OCI-LY7 (cell line): ENCODE measurements at places on chromosomes 7 and 10. TPM values are rescaled to one million over a fixed set of nuclear protein-coding genes. Genes with fewer than 3 reads are reported as not detected.

Gene PAX4
- not detected in 2 replicates for total RNA-seq

- DNase-seq, result no peak
These were observed 229.7 kb upstream of the ZNF32 start for GRCh38 chr10:43878386-43878785.

Gene CRYGN
- not detected in 2 replicates for total RNA-seq

DNA sequence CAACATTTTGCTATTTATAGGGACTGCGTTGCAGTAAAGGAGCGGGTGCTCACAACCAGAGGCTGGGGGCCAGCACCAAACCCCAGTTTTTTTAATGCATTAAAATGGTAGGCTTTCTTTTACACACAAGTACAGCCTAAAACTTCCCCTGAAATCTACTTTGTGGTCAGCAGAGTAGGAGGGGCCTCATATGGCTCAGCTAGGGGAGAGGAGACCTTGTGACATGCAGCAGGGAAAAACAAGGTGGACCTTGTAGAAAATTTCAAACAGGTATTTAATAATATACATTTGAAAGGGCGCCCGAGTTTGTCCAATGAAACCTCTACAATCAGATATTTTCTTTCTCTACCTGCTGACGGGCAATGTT, 1.4 kb downstream of the CCDC136 start:
- DNase-seq, result no peak

DNA sequence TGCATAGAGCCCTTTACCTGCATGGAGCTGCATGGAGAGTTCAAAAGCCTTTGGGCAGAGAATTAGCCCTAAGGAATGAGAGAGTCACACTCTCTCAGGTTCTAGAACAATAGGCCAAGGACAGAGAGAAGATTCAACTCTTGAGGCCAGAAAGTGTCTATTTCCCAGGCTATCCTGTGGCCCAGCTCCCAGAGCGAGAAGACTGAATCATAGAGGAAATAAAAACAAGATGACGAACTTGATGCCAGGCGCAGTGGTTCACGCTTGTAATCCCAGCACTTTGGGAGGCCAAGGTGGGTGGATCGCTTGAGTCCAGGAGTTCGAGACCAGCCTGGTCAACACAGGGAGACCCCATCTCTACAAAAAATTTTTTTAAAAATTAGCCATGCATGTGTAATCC, 18.3 kb upstream of the PODXL start:
- DNase-seq, result no peak

Gene IFIT2
- 0.37 and 0.72 TPM in 2 replicates for total RNA-seq

Gene SFR1
- total RNA-seq, result 13.9 and 18.0 TPM in 2 replicates

- no peak for DNase-seq
These were observed 709 bp upstream of the NIPSNAP2 start for GRCh38 chr7:55963584-55964168.

Gene FFAR4
- not detected in 2 replicates for total RNA-seq

GRCh38 chr7:74236284-74236683, 17.9 kb downstream of the RFC2 start:
- DNase-seq, result no peak

DNA sequence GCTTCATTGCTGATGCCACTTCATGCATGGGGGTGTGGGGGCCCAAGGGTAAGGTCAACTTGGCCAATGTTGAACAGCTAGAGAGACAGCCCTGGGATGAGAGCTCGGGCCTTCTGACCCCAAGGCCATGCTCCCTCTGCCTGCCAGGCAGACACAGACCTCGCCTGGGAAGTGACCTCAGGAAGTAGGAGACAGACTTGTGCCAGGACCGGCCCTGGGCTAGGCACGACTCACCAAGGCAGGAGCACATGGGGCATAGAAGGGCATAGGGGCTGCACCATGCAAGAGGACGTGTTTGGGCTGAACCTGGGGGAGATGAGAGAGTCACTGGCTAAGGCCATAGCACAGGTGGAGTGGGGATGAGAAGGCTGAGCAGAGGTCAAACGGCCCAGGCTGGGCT, 27.1 kb downstream of the ZCCHC24 start:
- DNase-seq, result no peak

GRCh38 chr10:96260014-96260413, 11.4 kb downstream of the BLNK start:
- DNase-seq, result peak; percentile 44

GRCh38 chr7:149616898-149617297, 119.3 kb upstream of the ZNF746 start:
- peak; percentile 18 for DNase-seq

Gene STEAP4
- total RNA-seq, result not detected in 2 replicates

Gene ABCC2
- total RNA-seq, result 0.59 and 1.2 TPM in 2 replicates

GRCh38 chr7:55171157-55171556, 152.3 kb downstream of the EGFR start:
- no peak for DNase-seq

- no peak for DNase-seq
These were observed 324.2 kb upstream of the ZMIZ1 start for GRCh38 chr10:78744491-78745090.

DNA sequence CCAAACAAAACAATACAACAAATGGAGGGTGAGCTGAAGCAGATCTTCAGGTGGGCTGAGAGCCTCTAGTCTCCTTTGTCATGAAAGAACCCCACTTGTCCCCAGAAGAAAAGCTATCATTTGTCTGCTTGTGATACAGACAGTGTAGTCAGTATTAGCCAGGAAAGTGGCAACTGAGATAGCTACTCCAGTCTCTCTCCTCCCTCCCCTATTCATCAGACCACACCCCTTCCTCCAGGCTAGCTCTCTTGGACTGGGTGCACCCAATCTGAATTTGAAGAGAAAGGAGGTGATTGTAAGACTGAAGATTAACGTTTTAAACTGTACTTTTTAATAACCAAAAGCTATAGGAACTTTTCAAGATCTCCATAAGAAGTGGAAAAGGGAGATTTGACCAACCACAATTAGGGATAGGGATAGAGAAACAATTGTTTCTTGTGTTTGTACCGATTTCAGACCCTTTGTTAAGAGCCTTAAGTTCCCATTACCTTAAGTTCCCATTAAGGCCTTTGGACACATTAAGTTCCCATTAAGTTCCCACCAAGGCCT, 14.1 kb downstream of the BMPR1A start:
- no peak for DNase-seq

DNA sequence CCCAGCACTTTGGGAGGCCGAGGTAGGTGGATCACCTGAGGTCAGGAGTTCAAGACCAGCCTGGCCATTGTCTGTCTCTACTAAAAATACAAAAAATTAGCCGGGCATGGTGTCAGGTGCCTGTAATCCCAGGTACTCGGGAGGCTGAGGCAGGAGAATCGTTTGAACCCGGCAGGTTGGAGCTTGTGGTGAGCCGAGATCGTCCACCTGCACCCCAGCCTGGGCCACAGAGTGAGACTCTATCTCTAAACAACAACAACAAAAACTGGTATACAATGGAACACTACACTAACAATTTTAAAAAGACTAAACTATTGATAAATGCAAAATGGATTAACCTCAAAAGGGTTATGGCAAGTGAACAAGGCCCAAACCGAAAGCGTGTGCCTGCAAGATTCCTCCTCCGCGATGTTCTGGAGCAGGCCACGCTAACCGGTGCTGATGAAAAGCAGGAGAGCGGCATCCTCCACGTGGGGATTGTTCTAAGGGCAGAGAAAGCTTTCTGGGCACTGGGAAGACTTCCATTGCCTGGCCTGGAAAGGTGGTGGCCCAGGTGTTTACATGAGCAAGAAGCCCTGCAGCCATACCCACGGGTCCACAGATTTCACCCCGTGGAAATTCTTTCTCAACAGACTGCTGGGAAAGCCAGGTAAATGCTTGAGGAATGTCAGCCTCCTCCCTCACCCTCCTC, 53.8 kb downstream of the PDGFA start:
- DNase-seq, result no peak

DNA sequence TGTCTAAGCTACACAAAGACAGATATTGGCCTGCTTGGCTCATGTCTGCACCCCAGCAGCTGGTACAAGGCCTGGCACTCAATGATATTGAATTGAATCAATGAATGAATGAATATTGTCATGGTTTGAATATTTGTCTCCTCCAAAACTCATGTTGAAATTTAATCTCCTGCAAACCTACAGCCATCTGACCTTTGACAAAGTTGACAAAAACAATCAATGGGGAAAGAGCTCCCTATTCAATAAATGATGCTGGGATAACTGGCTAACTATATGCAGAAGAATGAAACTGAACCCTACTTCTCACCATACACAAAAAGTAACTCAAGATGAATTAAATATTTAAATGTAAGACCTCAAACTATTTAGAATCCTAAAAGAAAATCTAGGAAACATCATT, 144.7 kb downstream of the CYP26A1 start:
- DNase-seq, result no peak

Gene GRID2IP
- 0.32 and 0.41 TPM in 2 replicates for total RNA-seq

Gene IL6
- total RNA-seq, result not detected in 2 replicates

GRCh38 chr10:10542477-10542876, 475.2 kb upstream of the CELF2 start:
- no peak for DNase-seq

DNA sequence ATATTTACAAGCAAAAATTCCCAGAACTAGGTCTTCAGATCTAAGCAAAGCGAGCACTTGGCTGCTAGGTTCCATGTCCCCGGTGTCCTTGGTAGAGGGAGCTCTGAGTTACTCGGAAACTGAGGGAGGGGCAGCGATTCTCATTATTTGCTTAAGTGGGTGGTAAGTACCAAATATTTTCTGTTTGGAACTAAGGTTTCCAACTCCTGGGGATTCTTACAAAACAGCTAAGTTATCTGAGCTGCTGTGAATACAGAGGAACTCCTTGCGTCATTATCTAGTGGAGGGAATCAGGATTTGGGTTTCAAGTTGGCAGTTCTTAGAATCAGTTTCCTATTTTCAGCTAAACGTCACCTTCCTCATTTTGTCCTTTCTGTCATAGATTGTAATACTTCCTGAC, 76.8 kb upstream of the IKZF1 start:
- no peak for DNase-seq

DNA sequence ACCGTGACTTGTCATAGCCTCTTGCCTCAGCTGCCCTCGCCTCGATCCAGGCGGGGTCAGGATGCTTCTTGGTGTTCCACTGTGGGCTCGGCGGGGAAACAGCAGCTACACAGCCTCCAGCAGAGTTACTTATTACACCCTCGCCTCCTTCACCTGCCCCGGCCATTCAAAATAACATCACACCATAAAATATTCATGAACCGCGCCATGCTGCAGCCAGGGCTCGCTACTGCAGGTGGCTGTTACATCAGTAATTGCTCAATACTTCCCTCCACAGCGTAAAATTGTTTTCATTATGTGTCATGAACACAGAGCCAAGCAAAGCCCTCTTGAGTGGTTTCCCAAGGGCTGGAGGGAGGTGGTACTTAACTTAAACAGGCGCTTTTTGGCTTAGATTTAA, 241.5 kb upstream of the SP8 start:
- no peak for DNase-seq

- peak; percentile 75 for DNase-seq
These were observed 128.9 kb downstream of the MTPAP start for GRCh38 chr10:30219971-30220751.

DNA sequence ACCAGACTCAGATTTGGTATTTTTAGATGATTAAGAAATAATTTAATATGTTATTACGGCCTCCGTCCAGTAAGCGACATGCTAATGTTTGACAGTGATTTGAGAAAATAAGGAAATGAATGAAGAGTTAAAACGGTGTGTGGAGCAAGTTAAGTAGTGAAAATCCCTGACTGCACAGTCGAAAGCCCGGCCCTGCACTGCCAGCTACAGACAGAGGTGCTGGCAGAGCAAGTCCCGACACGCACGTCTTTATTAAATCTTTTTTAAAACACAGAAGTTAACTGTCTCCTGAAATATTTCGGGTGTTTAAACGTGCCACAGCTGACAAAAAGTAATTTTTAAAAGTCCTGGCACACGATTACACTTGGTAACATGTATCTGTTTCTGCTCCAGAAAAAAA, 293.4 kb upstream of the RNF32 start:
- no peak for DNase-seq

Gene CHST12
- 41.2 and 43.4 TPM in 2 replicates for total RNA-seq

GRCh38 chr7:68425377-68425776, 1172.9 kb upstream of the AUTS2 start:
- DNase-seq, result peak; percentile 7

Gene ADRB1
- total RNA-seq, result 1.3 and 1.4 TPM in 2 replicates

GRCh38 chr7:148234715-148235114, 355.9 kb upstream of the C7orf33 start:
- DNase-seq, result no peak

DNA sequence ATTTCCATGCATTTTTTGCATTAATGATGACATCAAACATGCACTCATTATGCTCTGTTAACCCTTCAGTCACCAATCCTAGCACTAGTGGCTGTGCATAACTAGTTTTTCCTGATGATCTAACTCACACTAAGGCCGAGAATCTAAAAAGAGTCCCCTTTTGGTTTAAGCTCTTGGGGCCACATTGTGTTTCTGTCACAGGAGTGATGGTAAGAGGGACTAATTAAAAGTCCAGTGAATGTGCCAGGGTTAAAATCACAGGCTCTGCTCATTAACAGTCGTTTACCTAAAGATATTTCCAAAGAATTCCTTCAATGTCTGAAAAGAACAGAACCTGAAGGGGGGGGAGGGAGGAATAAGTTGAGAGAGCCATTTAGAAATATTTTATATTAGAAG, 359.0 kb upstream of the ANKRD30A start:
- no peak for DNase-seq

DNA sequence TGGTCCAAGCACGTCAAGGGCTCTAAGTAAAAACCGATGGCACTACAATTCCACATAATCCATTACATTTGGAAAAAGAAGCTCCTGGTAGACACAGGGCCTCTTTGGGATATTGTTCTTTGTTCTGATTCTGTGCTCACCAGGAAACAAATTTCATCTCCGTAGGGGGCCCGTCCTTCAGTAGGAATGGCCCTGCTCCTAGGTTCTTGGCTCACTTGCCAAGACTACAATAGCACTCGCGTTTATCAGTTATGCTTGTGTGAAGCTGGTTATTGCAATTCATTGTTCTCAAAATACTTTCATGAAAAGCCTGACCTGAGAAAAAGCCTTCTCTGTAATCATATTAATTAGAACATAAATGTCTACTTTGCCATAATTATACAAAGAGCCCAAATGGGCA, 10.3 kb upstream of the ZC3HAV1L start:
- DNase-seq, result no peak

DNA sequence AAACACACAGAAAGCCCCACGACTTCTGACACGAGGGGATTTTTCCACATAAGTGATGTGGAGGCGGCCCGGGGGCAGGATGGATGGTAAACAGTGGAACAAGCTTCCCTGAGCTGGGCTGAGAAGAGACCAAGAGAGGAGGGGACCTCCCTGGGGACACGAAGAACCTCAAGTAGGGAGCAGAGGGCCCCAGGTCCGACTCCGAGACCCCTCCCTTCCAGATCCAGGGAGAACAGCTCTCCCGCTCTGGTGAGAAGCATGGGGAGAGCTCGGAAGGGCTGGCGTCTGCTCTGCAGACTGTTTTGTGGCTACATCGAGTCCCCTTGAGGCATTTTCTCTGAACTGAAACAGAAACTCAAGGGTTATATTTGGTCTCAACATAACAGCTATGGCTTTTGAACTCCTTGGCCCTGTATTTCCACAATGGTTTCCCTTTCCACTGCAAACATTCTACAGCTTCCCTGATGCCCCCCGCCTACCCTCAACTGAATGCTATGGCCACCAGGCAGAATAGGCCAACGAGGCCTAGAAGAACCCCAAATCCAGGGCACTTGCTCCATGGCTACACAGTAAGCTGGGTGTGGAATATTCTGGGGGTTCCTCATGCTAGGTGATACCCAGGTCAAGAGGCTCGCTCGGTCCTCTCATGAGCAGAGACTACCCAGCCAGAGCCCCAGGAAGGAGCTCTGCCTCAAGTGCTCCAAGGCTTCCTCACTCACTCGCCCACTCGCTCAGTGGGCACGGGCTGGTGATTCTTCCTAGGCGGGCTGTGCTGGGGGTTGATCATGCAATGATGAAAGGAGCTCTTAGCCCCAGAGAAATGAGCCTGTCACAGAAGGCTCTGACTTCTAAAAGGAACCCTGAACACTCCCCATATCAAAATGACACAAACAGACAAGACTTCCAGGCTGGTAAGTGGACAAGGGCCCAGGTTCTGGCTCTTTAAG, 47.5 kb downstream of the FAM53B start:
- DNase-seq, result peak; percentile 63
